Astrocyte (in vitro differentiated cells and primary cell): ENCODE measurements at places on chromosomes 12 and 14. TPM values are rescaled to one million over a fixed set of nuclear protein-coding genes. Genes with fewer than 3 reads are reported as not detected.

The PKP2 gene
- total RNA-seq = 18.7 and 35.4 TPM in 2 replicates

The PLEKHD1 gene
- 0.05 and 0.14 TPM in 2 replicates for total RNA-seq

The GLIPR1L2 gene
- total RNA-seq = 0.14 and 0.25 TPM in 2 replicates

The BBOF1 gene
- total RNA-seq = 5.7 and 6.8 TPM in 2 replicates

The PLEKHH1 gene
- 2.3 and 3.3 TPM in 2 replicates for total RNA-seq

The ZNF385A gene
- total RNA-seq = 23.0 and 24.4 TPM in 2 replicates

The PLBD1 gene
- 0.57 and 1.1 TPM in 2 replicates for total RNA-seq

The HEBP1 gene
- 27.8 and 28.9 TPM in 2 replicates for total RNA-seq

The MMP17 gene
- total RNA-seq = 5.6 and 8.4 TPM in 2 replicates

The ALDH1L2 gene
- total RNA-seq = 69.2 and 91.6 TPM in 2 replicates

The CABP1 gene
- total RNA-seq = 0.19 and 0.30 TPM in 2 replicates

The SLCO1B1 gene
- total RNA-seq = not detected in 2 replicates

- no peak for DNase-seq
Measured at GRCh38 chr14:99007795-99008194, 264.2 kb downstream of the BCL11B start.

- no peak for DNase-seq
Measured at GRCh38 chr12:4858386-4858785, 51.3 kb upstream of the KCNA1 start.

- DNase-seq = no peak
Measured at GRCh38 chr14:49975799-49976198, 82.9 kb downstream of the ARF6 start.

DNA sequence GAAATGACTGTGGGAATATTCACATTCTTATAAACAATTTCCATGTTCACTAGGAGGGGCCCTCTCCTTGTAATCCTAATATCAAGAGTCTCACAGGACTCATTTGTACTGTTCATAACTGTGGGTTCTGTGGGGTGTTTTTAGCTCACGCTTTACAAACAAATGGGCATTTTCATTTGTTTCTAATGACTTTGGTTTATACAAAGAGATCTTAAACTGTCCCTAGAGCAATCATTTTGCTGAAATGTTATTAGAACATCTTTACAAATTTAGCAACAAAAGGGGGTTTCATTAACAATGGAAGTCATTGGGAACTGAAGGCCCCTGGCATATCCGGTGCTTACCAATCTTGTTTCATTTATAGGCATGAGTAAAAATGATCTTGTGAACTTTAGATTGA, 370.5 kb downstream of the TRHDE start:
- DNase-seq = no peak

GRCh38 chr12:130514149-130514551, 176.5 kb downstream of the PIWIL1 start:
- no peak for DNase-seq

DNA sequence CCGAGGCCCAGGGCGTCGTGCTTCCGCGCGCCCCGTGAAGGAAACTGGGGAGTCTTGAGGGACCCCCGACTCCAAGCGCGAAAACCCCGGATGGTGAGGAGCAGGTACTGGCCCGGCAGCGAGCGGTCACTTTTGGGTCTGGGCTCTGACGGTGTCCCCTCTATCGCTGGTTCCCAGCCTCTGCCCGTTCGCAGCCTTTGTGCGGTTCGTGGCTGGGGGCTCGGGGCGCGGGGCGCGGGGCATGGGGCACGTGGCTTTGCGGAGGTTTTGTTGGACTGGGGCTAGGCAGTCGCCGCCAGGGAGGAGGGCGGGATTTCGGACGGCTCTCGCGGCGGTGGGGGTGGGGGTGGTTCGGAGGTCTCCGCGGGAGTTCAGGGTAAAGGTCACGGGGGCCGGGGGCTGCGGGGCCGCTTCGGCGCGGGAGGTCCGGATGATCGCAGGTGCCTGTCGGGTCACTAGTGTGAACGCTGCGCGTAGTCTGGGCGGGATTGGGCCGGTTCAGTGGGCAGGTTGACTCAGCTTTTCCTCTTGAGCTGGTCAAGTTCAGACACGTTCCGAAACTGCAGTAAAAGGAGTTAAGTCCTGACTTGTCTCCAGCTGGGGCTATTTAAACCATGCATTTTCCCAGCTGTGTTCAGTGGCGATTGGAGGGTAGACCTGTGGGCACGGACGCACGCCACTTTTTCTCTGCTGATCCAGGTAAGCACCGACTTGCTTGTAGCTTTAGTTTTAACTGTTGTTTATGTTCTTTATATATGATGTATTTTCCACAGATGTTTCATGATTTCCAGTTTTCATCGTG, 612 bp downstream of the MDM2 start:
- peak; percentile 92 for DNase-seq

- DNase-seq = no peak
Measured at GRCh38 chr14:83734431-83734830, 1795.5 kb upstream of the FLRT2 start.

DNA sequence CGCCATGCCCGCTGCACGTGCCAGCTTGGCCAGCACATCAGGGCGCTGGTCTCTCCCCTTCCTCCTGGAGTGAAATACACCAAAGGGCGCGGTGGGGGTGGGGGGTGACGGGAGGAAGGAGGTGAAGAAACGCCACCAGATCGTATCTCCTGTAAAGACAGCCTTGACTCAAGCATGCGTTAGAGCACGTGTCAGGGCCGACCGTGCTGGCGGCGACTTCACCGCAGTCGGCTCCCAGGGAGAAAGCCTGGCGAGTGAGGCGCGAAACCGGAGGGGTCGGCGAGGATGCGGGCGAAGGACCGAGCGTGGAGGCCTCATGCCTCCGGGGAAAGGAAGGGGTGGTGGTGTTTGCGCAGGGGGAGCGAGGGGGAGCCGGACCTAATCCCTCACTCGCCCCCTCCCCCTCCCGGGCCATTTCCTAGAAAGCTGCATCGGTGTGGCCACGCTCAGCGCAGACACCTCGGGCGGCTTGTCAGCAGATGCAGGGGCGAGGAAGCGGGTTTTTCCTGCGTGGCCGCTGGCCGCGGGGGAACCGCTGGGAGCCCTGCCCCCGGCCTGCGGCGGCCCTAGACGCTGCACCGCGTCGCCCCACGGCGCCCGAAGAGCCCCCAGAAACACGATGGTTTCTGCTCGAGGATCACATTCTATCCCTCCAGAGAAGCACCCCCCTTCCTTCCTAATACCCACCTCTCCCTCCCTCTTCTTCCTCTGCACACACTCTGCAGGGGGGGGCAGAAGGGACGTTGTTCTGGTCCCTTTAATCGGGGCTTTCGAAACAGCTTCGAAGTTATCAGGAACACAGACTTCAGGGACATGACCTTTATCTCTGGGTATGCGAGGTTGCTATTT, 914 bp upstream of the CCND2 start:
- DNase-seq = no peak

DNA sequence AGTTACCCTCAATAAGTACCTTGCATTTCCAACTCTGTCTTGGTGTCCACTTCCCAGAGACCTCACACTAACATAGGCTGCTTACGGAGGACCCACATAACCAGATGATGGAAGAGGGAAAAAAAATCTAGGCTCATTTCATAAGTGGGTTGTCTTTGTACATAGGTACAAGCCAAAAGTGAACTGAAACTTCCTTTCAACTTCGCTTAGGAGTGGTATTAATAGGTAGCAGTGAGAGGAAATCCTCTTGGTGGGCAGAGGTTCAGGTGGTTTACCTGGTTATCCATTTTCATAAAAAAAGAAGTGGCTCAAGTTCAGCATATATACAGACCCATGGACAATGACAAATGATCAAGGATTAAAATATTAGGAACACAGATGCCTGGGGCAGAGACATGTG, 35.8 kb upstream of the RNU6-7 start:
- DNase-seq = no peak

- DNase-seq = peak; percentile 74
Measured at GRCh38 chr12:55847033-55847432, 4.3 kb upstream of the MMP19 start.

GRCh38 chr12:128813392-128813791, 10.4 kb downstream of the SLC15A4 start:
- peak; percentile 35 for DNase-seq

DNA sequence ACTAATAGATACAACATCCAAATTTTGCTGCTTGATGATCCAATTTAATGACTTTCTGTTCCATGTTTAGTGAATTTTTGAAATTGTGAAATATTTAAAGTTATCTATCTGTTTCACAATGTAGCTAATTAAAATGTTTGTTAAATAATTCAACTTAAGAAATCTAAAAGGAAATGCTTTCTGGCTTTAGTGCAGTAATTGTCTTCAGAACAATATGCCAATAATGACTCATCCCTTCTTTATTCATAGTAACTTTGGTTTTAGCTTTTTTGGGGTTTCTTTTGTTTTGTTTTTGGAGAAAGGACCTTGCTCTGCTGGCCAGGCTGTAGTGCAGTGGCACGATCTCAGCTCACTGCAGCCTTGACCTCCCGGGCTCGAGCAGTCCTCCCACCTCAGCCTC, 479.2 kb upstream of the RGS6 start:
- no peak for DNase-seq

DNA sequence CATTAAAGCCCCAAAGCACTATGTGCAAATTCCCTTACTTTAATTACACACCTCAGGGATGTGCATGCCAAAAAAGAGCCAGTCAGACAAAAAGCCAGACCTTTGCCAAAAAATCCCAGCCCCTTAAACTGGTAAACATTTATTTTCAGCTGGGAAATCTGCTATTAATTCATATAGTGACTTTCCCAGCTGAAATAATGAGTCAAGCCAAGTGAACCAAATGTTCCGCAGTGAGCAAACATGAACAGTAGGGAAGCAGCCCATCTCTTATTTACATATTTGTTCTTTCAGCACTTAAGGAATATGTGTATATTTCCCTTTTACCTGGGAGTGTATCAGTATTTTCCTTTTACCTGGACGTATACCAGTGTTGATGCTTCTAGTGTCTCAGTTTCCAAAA, 44.0 kb upstream of the OTX2 start:
- no peak for DNase-seq

GRCh38 chr14:32719601-32720000, 219.1 kb upstream of the NPAS3 start:
- DNase-seq = no peak

- peak; percentile 17 for DNase-seq
Measured at GRCh38 chr12:66584673-66585072, 94.2 kb downstream of the GRIP1 start.

DNA sequence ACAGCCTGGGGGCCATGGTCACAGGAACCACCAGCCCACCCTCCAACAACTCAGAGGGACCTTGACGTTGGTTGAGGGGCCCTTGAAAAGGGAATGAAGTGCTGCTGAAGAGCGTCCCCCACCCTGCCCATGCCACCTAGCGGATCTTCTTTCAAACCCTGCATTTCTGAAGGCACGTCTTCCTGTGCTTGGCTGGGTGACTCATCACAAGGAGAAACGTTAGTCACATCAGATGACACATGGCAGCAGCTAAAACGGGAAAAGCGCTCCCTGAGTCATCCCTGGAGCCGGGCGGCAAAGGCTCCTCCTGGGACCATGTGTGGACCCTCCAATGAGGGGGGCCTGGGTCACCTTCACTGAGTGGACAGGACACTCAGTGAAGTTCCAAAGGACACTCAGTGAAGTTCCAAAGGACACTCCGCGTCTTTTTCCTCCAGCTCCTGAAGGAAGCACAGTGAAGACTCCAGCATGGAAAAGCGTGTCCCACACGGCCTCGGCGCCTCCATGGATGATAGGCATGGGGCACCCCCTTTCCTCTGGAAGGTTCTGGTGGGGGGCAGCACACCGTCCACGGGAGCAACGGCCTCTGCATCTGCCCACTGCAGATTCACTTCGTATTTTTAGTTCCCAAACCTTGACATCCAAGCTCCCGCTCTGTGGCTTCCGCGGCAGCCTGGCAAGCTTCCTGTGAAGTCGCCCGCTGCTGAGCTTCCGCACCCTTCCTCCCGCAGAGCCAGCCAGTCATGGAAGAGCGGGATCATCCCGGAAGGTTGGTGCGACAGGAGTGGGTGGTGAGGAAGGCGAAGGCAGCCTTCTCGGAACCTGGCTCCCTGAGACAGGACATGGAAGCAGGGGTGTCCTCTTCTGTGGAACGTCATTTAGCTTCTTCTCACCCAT, 383.4 kb downstream of the VRK1 start:
- peak; percentile 76 for DNase-seq

GRCh38 chr14:55111122-55111708, 17.8 kb upstream of the LGALS3 start:
- DNase-seq = no peak

GRCh38 chr12:116370004-116370404, 92.5 kb upstream of the MED13L start:
- DNase-seq = peak; percentile 92

- peak; percentile 40 for DNase-seq
Measured at GRCh38 chr12:68865399-68866164, 57.6 kb downstream of the MDM2 start.

GRCh38 chr14:50039734-50040400, 76.5 kb downstream of the VCPKMT start:
- peak; percentile 57 for DNase-seq

DNA sequence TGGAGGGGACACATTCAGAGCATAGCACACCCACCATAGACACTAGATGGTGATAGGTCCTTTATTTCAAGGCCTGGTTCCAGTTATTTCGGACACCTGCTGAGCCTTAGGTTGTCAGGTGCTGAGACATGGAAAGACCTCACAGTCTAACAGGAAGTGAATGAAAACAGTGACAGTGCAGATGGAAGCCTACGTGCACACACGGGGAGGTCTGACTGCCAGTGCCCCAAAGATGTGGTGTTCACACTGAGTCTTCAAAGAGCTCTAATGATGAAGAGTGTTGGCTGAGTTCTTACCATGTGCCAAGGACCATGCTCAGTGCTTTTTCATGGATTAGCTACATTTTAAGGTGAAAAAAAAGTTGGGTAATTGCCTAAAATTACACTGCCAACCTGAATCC, 46.6 kb downstream of the CKB start:
- no peak for DNase-seq

DNA sequence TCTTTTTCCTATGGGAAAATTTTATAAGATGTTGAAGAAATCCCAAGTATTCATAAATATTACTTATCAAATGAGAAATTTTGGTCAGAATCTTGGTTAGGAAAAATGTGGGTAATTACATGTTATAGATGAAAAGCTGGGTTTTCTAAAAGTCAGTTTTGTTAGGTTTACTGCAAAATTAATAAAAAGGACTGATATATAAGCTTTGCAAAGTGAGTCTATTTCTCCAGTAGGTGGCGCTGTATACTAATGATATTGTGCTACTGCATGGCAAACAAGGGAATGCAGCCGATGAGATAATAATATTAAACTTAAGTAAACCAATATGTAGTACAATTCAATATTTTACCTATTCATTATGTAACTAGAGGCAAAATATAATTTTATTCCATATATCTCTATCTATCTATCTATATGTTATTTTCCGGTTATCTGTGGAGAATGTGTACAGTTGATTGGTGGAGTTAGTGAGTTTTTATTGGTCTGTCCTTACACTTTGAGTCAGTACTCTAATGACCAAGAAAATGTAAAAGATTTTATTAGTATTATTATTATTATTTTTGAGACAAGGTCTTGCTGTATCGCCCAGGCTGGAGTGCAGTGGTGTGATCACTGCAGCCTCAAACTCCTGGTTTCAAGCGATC, 32.9 kb downstream of the MIPOL1 start:
- peak; percentile 40 for DNase-seq
